Calu3 (cell line): ENCODE measurements at places on chromosomes 3 and 15. TPM values are rescaled to one million over a fixed set of nuclear protein-coding genes. Genes with fewer than 3 reads are reported as not detected.

- peaks cover 26% of the 10 kb centered on the region for H3K36me3 ChIP-seq
- peak overlapping the region; percentile 95 for H3K27ac ChIP-seq
- no peak for DNase-seq
- H3K4me1 ChIP-seq = peaks cover 38% of the 10 kb centered on the region
Observed at GRCh38 chr15:45635763-45636292, 999 bp downstream of the SQOR start.

HEXA gene
- total RNA-seq = 129 and 145 TPM in 2 replicates

- H3K36me3 ChIP-seq = peaks cover 13% of the 10 kb centered on the region
- no peak overlapping the region for H3K4me3 ChIP-seq
- DNase-seq = no peak
- peaks cover 40% of the 10 kb centered on the region for H3K4me1 ChIP-seq
- H3K27me3 ChIP-seq = no peaks in the 10 kb centered on the region
- no peak overlapping the region for H3K27ac ChIP-seq
Observed at GRCh38 chr15:99706557-99707303, 26.5 kb downstream of the LYSMD4 start.

ARHGEF26 gene
- 19.0 and 21.4 TPM in 2 replicates for total RNA-seq

DNA sequence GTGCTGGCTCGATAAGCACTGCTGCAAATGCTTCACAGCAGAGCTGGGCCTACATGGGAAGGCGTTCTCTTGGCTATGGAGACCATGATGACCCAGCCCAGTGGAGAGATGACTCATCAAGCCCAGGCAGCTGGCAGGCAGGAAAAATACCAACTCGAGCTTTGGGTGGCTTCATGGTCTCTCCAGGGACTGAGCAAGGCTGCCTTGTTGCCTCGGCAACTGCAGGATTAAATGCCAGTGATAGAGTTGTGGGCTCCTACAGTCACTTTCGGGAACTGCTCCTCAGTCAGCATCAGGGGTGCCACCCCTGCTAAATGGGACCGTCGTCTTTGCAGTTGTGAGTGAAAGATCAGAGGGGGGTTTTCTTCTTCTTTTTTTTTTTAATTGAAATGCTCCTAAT, 54.6 kb upstream of the MYZAP start:
- no peaks in the 10 kb centered on the region for H3K4me1 ChIP-seq
- no peak overlapping the region for H3K4me3 ChIP-seq
- H3K27ac ChIP-seq = no peak overlapping the region
- H3K27me3 ChIP-seq = peaks cover 36% of the 10 kb centered on the region
- DNase-seq = no peak

TGM5 gene
- not detected in 2 replicates for total RNA-seq

DNA sequence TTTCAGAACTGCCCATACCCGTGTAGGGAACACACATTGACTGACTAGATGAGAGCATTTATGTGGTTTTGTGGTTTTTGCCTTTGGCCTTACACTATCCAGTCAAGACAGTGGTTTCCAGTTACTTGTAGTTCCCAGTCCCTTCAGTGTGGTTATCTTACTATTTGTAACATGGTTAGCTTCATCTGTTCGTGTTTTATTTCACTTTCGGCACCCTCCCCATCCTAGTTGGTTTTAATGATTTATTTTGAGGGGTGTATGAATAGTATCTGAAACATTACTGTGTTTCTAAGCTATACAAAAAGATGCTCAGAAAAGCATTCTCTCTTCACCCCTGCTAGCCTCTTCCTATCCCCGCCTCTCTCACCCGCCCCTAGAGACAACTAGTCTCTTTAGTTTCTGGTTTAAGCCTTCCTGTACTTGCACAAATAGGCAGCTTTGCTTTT, 14.1 kb downstream of the LYSMD4 start:
- H3K36me3 ChIP-seq = no peaks in the 10 kb centered on the region
- H3K4me1 ChIP-seq = no peaks in the 10 kb centered on the region

FAM107A gene
- not detected in 2 replicates for total RNA-seq

DNA sequence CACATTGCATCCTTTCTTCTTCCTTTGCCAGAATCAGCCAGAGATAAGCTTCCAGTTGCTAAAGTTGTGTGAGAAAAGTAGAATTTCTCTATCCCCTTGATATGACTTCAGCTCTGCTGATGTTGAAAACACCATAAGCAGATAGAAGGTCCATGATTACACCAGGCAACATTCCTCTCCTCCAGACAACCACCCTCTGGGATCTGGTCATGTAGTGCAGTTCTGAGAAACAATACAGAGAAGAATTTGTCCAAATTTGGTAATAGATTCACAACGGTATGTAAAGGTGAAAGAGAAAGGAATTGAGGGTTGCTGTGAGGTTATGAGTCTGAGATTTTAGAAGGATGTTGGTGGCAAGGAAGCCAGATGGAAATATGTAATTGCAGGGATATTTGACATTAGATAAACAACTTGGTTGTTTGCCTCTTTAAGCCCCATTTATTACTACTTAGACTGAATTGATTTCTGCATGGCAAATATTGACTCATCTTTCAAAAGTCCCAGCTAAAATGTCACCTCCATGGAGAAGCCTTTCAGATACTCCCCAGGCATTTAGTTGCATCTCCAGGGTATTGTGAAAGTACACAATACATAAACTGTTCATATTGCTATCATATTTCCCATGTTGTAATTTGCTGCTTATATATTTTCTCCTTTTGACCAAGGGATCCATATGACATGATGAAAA, 134.9 kb downstream of the GAP43 start:
- no peaks in the 10 kb centered on the region for H3K36me3 ChIP-seq
- no peak for DNase-seq
- peaks cover 9% of the 10 kb centered on the region for H3K4me1 ChIP-seq
- H3K27me3 ChIP-seq = no peaks in the 10 kb centered on the region
- no peak overlapping the region for H3K4me3 ChIP-seq

DNA sequence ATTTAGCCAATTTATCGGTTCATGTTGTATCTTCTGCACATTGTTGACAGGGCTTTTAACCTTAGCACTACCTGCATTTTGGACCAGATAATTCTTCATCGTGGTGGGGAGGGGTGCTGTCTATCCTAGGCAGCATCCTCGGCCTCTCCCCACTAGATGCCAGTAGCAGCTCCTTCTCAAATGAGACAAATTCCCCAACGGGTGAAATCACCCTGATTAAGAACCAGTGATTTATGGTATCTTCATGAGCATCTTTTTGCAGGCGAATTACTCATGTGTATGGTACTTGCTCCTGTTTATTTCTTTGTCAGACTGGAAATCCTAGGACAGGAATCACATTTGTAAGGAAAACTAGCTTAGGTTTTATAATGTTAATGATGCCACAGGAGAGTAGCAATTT, 68.0 kb downstream of the C3orf70 start:
- no peaks in the 10 kb centered on the region for H3K36me3 ChIP-seq
- H3K4me3 ChIP-seq = no peak overlapping the region
- peaks cover 54% of the 10 kb centered on the region for H3K27me3 ChIP-seq
- H3K4me1 ChIP-seq = no peaks in the 10 kb centered on the region
- no peak for DNase-seq

STRIT1 gene
- total RNA-seq = not detected in 2 replicates

KCNMB2 gene
- total RNA-seq = not detected in 2 replicates

DNA sequence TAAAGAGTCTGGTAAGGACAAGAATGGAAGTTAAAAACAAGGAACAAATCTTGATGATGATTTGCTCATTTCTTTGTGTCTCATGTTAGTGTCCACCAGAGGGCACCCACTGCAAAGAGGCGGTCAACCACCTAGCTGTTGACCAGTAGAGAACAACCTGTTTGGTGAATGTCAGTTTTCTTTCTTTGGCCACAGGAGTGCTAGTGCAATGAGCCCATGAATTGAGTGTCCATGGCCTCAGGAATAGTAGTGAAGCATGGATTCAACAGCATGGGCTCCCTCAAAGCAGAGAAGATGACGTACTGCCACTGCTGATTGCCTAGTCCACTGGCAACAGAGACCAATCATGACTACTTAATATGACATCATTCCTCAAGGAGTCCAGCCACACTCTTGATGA, 10.7 kb upstream of the CNTN6 start:
- H3K27ac ChIP-seq = no peak overlapping the region
- no peak overlapping the region for H3K4me3 ChIP-seq
- peaks cover 1% of the 10 kb centered on the region for H3K36me3 ChIP-seq
- peak; percentile 71 for DNase-seq
- peaks cover 7% of the 10 kb centered on the region for H3K4me1 ChIP-seq
- H3K27me3 ChIP-seq = no peaks in the 10 kb centered on the region

ULK4 gene
- total RNA-seq = 8.6 and 8.7 TPM in 2 replicates

DNA sequence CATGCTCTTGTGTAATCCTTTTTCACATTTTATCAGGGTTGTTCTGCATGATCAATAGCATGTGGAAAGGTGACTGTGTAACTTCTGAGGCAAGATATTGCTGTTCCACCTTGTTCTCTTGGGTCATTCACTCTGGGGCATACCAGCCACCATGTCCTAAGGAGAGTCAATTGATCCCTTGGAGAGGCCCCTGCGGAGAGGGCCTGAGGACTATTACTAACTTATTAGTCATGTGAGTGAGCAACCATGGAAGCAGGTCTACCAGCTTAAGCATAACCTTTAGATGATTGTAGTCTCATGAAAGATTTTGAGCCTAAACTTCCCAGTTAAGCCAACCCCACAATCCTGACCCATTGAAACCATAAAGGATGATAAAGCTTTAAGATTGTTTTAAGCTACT, 22.0 kb upstream of the COL6A5 start:
- no peak overlapping the region for H3K4me3 ChIP-seq
- H3K27ac ChIP-seq = no peak overlapping the region
- H3K27me3 ChIP-seq = peaks cover 21% of the 10 kb centered on the region
- no peaks in the 10 kb centered on the region for H3K36me3 ChIP-seq
- no peak for DNase-seq

DNA sequence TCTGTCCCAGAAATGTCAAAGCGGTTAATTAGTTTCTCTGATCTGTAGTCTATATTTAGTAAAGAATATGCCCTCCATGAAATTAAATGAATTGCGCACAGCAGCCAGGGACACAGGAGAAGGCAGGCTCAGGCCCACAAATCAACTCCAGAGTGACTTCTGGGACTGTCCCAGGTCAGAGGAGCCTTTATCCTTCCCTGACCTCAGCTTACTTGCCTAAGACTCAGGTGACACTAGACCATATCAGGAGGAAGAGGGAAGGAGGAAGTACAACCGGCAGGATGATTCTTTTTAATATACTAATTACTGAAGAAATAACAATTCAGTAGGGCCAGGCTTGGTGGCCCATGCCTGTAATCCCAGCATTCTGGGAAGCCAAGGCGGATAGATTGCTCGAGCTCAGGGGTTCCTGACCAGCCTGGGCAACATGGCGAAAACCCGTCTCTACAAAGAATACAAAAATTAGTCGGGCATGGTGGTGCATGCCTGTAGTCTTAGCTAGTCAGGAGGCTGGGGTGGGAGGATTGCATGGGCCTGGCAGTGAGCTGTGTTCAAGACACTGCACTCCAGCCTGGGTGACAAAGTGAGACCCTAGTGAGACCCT, 1.8 kb upstream of the GPR15 start:
- no peak overlapping the region for H3K27ac ChIP-seq
- no peak for DNase-seq
- H3K36me3 ChIP-seq = no peaks in the 10 kb centered on the region
- no peaks in the 10 kb centered on the region for H3K4me1 ChIP-seq

TRIM42 gene
- total RNA-seq = not detected in 2 replicates

DNA sequence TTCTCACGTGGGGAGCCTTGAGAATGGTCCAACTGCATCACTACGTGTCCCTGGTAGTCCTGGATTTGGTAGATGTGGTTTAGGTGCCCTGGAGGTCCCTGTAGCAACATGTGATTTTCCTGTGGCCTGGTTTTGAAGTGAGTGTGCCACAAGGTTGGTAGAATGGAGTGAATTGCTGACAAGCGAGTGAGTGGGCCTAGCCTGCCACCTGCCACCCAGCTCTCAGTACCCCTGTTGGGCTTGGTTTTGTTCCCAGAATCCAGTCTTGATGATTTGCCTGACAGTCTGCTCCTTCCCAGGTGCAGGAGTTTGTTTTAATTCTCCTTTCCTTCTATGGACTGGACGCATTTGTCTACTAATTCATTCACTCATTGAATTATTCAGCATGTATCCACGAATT, 19.4 kb downstream of the RPLP1 start:
- no peak overlapping the region for H3K27ac ChIP-seq
- H3K27me3 ChIP-seq = no peaks in the 10 kb centered on the region
- H3K36me3 ChIP-seq = peaks cover 8% of the 10 kb centered on the region
- DNase-seq = no peak
- H3K4me3 ChIP-seq = no peak overlapping the region
- H3K4me1 ChIP-seq = peaks cover 36% of the 10 kb centered on the region

SNX4 gene
- total RNA-seq = 33.1 and 38.0 TPM in 2 replicates

GRCh38 chr3:48544141-48544540, 12.5 kb downstream of the PFKFB4 start:
- H3K4me3 ChIP-seq = no peak overlapping the region
- no peaks in the 10 kb centered on the region for H3K27me3 ChIP-seq
- H3K36me3 ChIP-seq = no peaks in the 10 kb centered on the region
- H3K4me1 ChIP-seq = no peaks in the 10 kb centered on the region
- no peak for DNase-seq

DNA sequence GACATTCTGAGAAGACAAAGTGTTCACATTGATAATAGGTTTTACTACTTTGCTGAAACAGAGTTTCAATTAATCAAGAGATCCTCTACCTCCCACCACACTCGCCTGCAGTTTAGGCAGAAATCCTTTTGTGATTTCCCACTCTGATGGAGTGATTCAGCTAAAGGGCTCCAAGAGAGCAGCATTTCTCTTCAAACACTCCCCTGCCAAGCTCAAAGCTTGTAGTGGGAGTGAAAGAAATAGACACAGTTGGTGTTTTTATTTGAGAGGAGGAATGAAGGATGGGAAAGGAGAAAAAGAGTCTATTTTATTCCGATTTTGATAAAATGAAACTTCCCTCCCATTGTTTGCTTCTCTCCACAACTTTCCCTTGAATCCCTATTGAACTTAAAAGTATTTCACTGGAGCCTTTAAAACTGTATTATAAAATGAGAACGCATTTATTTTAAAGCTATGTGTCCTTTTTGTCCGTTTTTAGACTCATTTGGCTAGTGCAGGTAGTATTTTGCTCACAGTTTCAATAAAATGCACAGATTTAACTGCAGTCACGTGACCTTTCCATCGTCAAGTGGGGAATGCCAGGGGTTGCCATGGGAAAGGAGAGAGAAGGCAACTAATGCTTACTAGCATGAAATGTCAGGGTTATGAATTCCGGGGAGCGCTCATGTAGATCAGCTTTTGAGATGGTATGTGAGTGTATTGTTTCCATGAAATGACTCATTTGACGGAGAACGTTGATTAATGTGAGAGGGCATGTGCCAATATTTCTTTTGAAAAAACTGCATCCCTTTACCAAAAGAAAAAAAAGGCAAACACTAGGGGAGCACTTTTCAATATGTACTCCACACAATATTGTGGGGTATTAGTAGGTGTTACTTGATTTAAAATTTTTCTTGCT, 7.7 kb upstream of the OSBPL11 start:
- H3K4me1 ChIP-seq = peaks cover 9% of the 10 kb centered on the region
- peak overlapping the region; percentile 57 for H3K27ac ChIP-seq
- peak overlapping the region; percentile 39 for H3K4me3 ChIP-seq
- H3K36me3 ChIP-seq = peaks cover 5% of the 10 kb centered on the region
- peak; percentile 58 for DNase-seq
- no peaks in the 10 kb centered on the region for H3K27me3 ChIP-seq

DNA sequence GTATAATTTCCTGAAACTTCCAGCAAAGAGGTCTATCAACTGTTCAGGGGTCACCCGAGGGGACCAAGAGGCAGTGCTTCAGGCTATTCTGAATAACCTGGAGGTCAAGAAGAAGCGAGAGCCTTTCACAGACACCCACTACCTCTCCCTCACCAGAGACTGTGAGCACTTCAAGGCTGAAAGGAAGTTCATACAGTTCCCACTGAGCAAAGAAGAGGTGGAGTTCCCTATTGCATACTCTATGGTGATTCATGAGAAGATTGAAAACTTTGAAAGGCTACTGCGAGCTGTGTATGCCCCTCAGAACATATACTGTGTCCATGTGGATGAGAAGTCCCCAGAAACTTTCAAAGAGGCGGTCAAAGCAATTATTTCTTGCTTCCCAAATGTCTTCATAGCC, 6.8 kb downstream of the GCNT3 start:
- H3K36me3 ChIP-seq = peaks cover 10% of the 10 kb centered on the region
- no peak overlapping the region for H3K4me3 ChIP-seq
- no peaks in the 10 kb centered on the region for H3K27me3 ChIP-seq
- H3K4me1 ChIP-seq = peaks cover 29% of the 10 kb centered on the region
- H3K27ac ChIP-seq = peak overlapping the region; percentile 39
